HFF-Myc (cell line): ENCODE measurements at places on chromosomes 1 and 21.

GRCh38 chr1:169914531-169914930, 20.8 kb upstream of the SCYL3 start:
- DNase-seq = no peak

- DNase-seq = no peak
These were observed 4.3 kb upstream of the LMNA start for GRCh38 chr1:156110252-156110651.

DNA sequence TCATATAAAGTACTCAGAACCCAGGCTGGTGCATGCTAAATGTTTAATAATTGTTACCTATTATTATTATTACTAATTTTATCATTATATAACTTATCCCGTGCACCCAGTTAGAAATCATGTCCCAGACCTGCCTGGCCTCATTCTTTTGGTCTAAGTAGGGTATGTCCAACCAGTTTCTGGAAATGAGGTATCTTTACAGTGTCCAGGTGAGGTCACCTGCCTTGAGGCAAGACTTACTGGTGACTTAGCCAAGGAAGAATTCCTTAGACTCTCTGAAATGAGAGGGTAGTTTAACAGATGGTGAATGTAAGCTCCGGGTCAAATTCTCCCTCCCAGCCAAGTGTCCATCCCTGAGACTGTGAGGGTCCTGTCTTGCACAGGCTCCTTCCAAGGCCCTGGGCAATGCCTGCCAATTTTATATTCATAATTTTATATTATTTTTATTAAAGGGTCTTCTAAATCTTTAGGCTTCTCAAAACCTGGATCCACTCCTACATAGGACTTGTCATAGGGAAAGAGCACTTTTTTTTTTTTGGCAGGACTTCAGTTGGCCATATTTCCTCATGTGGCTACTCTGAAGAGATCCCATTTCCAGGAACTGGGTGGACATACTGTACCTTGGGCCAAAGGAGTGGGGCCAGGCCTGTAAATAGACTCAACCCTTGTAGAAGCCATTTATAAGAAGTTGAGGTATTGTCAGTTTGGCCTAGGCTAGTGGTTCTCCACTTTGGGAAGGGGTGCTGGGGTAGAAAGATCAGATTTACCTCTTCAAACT, 96.7 kb upstream of the KCNA3 start:
- DNase-seq = no peak

- DNase-seq = no peak
These were observed 5.9 kb upstream of the DPT start for GRCh38 chr1:168734946-168735345.

- no peak for DNase-seq
These were observed 17.4 kb upstream of the ACTRT2 start for GRCh38 chr1:3003941-3004270.

- no peak for DNase-seq
These were observed 185.0 kb downstream of the DNAH14 start for GRCh38 chr1:225114354-225114990.

DNA sequence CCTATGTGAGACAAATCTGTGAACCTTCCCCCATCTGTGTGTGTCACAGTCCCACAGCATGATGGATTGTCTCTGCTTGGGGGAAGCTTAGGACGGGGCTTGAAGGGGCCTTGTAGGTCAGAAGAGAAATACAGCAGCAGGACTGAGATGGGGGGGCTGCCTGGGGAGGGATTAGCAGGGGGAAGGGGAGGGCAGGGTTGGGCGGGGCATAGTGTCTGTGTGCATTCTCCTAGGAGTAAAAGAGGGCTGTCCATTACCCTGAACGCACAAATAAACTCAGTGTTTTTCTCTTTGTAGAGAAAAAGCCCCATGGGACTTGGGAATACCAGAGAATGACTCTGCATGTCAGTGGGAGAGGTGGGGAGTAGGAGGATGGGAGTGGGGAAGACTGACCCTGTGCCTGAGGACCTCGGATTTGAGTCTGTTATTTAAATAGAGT, 16.4 kb downstream of the RNF220 start:
- no peak for DNase-seq

GRCh38 chr21:38170283-38170682, 86.5 kb upstream of the KCNJ15 start:
- no peak for DNase-seq

- no peak for DNase-seq
These were observed 165.5 kb upstream of the NR5A2 start for GRCh38 chr1:199862047-199862446.
